ENCODE measurements at places on chromosomes 7 and 10. TPM values are rescaled to one million over a fixed set of nuclear protein-coding genes. Genes with fewer than 3 reads are reported as not detected.
A peak's percentile ranks its signal among the peaks of the same experiment; 100 is the strongest.

The ZNF488 gene
- 2.7 TPM for total RNA-seq

The ZNF248 gene
- 13.5 TPM for total RNA-seq

GRCh38 chr7:93006480-93007095 lies 111.2 kb downstream of the SAMD9 start:
- no peaks in the 10 kb centered on the region for H3K27me3 ChIP-seq
- DNase-seq: no peak
- H3K4me1 ChIP-seq: no peaks in the 10 kb centered on the region
- H3K4me3 ChIP-seq: no peak overlapping the region

The VAX1 gene
- total RNA-seq: not detected

- peak overlapping the region; percentile 82 for H3K27ac ChIP-seq
- no peaks in the 10 kb centered on the region for H3K36me3 ChIP-seq
- no peak overlapping the region for H3K4me3 ChIP-seq
Measured at GRCh38 chr10:69492746-69493462, 41.6 kb downstream of the TSPAN15 start.

GRCh38 chr10:110421512-110422138 lies 76.1 kb upstream of the DUSP5 start:
- DNase-seq: no peak
- H3K4me1 ChIP-seq: peaks cover 9% of the 10 kb centered on the region
- H3K27me3 ChIP-seq: no peaks in the 10 kb centered on the region
- H3K4me3 ChIP-seq: no peak overlapping the region
- H3K36me3 ChIP-seq: no peaks in the 10 kb centered on the region

- H3K36me3 ChIP-seq: 0 out of 2 replicates have a peak, but pooled peaks cover 2% of the 10 kb centered on the region
- H3K27me3 ChIP-seq: no peaks in the 10 kb centered on the region
- no peak overlapping the region for H3K27ac ChIP-seq
- peaks cover 15% of the 10 kb centered on the region for H3K4me1 ChIP-seq
Measured at GRCh38 chr7:35645691-35646090, 49.2 kb downstream of the HERPUD2 start.

DNA sequence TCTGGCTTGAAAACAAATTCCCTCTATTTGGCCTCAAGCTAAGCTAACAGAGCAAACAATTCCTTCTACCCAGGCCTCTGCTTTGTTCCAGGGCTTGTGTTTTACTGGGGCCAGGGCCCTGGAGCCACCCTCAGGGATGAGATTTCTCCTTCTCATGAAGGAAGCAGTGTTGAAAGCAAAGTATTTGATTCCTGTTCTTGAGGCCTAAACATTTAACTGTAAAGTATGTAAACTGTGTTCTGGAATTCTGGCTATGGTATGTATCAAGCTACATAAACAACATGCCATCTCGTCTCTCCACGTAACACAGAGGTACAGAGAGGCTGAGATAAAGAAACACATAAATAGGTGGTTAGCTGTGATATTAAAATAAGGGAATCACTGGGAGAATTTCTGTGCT lies 81.8 kb downstream of the HERPUD2 start:
- no peaks in the 10 kb centered on the region for H3K27me3 ChIP-seq
- H3K4me1 ChIP-seq: no peaks in the 10 kb centered on the region
- H3K4me3 ChIP-seq: no peak overlapping the region

GRCh38 chr7:77799078-77799964 lies 748 bp downstream of the PHTF2 start:
- peak overlapping the region; percentile 86 for H3K4me3 ChIP-seq
- no peaks in the 10 kb centered on the region for H3K36me3 ChIP-seq
- no peaks in the 10 kb centered on the region for H3K27me3 ChIP-seq
- no peaks in the 10 kb centered on the region for H3K4me1 ChIP-seq

GRCh38 chr10:100551196-100551595 lies 15.5 kb downstream of the HIF1AN start:
- DNase-seq: no peak
- H3K36me3 ChIP-seq: peaks cover 28% of the 10 kb centered on the region
- no peaks in the 10 kb centered on the region for H3K4me1 ChIP-seq
- no peaks in the 10 kb centered on the region for H3K27me3 ChIP-seq
- no peak overlapping the region for H3K4me3 ChIP-seq

DNA sequence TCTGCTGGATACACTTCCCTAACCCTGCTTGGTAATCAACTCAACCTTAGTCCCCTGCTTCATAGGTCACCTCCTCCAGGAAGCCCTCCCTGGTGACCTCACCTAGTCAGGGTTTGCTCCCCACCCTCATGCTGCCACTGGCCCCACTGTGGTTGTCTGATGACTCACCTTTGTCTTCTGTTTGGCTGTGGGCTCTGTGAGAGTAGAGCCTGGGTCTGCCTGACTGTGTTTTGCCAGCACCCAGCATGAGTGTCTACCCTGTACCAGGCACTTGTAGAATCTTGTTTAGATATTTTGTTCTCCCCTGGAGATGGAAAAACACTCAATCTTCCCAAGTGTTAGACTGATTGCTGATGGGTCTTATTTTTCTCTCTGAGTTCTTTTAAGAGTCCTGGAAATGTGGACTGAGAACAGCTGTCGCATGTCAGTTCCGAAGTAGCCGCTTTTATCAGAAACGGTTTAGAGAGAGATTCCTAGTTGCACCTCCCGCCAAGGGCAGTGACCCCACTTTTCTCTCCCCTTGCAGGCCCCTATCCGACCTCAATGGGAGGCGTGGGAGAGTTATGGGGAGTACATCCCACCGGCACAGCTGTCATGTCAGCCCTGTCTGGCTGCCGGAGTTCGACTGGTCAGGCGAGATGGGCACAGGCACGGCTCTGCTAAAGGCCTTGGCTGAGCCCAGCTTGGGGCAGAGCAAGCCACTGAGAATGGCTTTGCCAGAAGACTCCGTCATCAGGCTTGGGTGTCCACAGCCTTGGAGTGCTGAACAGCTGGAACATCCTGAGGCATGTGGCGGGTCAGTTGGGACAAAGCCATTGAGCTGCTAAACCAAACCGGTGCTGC lies 134.3 kb downstream of the GRK5 start:
- H3K4me3 ChIP-seq: no peak overlapping the region
- peak; percentile 65 for DNase-seq
- peaks cover 38% of the 10 kb centered on the region for H3K4me1 ChIP-seq

DNA sequence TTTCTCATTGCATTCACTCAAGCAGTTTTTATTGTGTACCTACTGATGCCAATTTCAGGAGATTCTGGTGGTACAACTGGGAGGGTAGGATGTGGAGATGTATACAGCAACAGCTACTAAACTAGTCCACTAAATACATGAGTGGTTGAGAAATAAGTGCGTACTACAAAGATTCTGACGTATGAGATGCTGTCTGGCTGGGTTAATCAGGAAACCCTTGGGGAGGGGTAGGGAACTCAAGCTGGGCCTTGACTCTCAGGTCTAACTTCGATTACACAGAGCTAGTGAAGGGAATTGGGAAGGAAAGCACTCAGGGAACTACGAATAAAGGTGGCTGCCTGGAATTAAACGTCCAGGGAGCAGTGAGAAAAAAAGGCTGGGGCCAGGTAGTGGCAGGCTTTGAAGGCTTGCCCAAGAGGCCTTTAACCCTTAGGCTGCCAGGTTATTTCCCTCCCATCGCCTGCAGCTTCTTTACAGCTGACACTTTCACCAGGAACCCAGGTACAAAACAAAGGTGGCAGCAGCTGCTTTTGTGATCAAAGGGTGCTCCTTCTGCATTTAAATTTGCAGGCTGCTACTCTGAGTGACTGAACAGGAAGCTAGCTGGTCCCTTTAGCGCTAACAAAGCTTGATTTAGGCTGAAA lies 3.2 kb downstream of the MMS19 start:
- no peaks in the 10 kb centered on the region for H3K27me3 ChIP-seq
- no peaks in the 10 kb centered on the region for H3K36me3 ChIP-seq
- H3K4me3 ChIP-seq: no peak overlapping the region
- no peak overlapping the region for H3K27ac ChIP-seq
- peaks cover under 1% of the 10 kb centered on the region for H3K4me1 ChIP-seq
- no peak for DNase-seq

DNA sequence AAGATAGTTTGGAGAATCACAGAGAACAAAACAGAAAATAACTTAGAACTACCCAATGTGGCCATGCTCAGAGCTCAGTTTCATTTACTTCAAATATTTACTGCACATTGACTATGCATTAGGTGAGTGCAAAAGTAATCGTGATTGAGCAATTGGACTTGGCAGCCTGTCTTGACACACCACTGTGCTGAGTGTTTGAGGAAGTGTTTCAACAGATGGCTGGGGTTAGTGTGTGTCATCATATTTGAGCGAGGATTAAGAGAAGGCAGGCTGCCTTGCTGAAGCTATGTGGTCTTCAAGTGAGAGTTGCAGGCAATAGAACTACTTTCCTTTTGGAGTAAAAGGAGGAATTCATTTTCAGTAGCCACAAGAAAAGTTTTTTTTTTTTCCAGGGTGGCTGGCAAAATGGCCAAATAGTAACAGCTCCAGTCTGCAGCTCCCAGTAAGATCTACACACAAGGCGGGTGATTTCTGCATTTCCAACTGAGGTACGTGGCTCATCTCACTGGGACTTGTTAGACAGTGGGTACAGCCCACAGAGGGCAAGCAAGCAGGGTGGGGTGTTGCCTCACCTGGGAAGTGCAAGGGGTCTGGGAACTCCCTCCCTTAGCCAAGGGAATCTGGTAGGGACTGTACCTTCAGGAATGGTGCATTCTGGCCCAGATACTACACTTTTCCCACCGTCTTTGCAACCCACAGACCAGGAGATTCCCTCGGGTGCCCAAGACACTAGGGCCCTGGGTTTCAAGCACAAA lies 37.6 kb downstream of the AKR1C4 start:
- H3K4me1 ChIP-seq: 0 out of 2 replicates have a peak, but pooled peaks cover 3% of the 10 kb centered on the region
- no peaks in the 10 kb centered on the region for H3K36me3 ChIP-seq
- peak; percentile 4 for DNase-seq
- H3K27me3 ChIP-seq: no peaks in the 10 kb centered on the region
- H3K27ac ChIP-seq: no peak overlapping the region

GRCh38 chr7:70472601-70473237 lies 659.2 kb upstream of the GALNT17 start:
- DNase-seq: no peak
- H3K27ac ChIP-seq: no peak overlapping the region
- H3K4me1 ChIP-seq: no peaks in the 10 kb centered on the region
- no peak overlapping the region for H3K4me3 ChIP-seq
- no peaks in the 10 kb centered on the region for H3K27me3 ChIP-seq

- no peak overlapping the region for H3K27ac ChIP-seq
- DNase-seq: no peak
- no peaks in the 10 kb centered on the region for H3K27me3 ChIP-seq
- H3K4me3 ChIP-seq: no peak overlapping the region
- H3K4me1 ChIP-seq: no peaks in the 10 kb centered on the region
- no peaks in the 10 kb centered on the region for H3K36me3 ChIP-seq
Measured at GRCh38 chr10:76382381-76382851, 951.0 kb downstream of the LRMDA start.

- H3K27ac ChIP-seq: no peak overlapping the region
- H3K36me3 ChIP-seq: peaks cover 39% of the 10 kb centered on the region
- no peaks in the 10 kb centered on the region for H3K4me1 ChIP-seq
- H3K4me3 ChIP-seq: no peak overlapping the region
Measured at GRCh38 chr7:158741294-158741666, 36.7 kb upstream of the NCAPG2 start.

- no peak overlapping the region for H3K4me3 ChIP-seq
- no peaks in the 10 kb centered on the region for H3K27me3 ChIP-seq
- peak; percentile 18 for DNase-seq
- no peaks in the 10 kb centered on the region for H3K4me1 ChIP-seq
- H3K36me3 ChIP-seq: peaks cover 4% of the 10 kb centered on the region
- H3K27ac ChIP-seq: no peak overlapping the region
Measured at GRCh38 chr7:66731986-66732385, 8.5 kb upstream of the RABGEF1 start.

- H3K27me3 ChIP-seq: peaks cover 8% of the 10 kb centered on the region
- H3K4me3 ChIP-seq: no peak overlapping the region
- DNase-seq: no peak
- H3K36me3 ChIP-seq: no peaks in the 10 kb centered on the region
- no peaks in the 10 kb centered on the region for H3K4me1 ChIP-seq
Measured at GRCh38 chr7:119957335-119957734, 315.6 kb upstream of the KCND2 start.

DNA sequence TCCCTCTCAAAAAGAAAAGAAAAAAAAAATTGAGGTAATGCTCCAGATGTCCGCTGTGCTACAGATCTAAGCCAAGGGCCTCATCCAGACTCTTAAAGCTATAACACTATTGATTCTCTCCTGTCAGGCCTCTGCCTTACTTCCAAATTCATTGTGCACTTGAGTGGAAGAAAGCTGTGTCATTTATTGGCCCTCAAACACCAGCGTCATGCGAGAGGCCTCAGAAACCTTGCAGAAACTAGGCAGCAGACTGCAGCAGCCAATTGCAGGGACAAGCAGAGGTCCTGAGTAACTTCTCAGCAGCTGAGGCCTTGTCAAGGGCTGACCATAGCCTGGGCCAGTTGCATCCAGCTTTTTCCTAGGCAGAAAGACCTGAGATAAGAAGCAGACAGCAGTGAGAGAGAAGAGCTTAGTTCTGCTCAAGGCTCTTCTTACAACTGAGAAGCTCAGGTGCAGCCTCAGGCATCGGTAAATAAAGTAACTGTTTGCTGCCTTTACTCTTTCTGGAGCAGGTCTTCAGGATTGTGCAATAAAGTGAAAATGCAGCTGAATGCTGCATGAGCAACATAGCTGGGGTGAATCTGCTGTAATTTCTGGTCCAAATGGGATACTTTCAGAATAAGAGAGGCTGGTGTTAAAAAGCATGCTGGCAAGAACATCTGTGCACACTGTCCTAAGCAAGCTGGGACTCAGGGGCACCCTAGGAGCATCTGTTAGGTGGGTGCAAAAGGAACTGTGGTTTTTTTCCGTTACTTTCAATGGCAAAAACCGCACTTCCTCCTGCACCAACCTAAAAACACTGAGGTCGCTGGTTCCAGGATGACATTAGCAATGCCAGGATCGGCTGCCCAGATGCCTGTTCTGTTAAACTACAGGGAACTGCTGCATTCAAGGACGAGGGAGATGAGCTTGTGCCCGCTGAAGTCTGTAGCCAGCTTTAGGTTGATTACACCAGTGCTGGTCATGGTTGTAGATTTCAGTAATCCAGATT lies 181.8 kb upstream of the PFKP start:
- no peaks in the 10 kb centered on the region for H3K27me3 ChIP-seq
- no peak for DNase-seq
- no peak overlapping the region for H3K4me3 ChIP-seq
- no peaks in the 10 kb centered on the region for H3K4me1 ChIP-seq
- no peak overlapping the region for H3K27ac ChIP-seq

The PRLHR gene
- not detected for total RNA-seq

- no peaks in the 10 kb centered on the region for H3K36me3 ChIP-seq
- peaks cover 13% of the 10 kb centered on the region for H3K4me1 ChIP-seq
- no peaks in the 10 kb centered on the region for H3K27me3 ChIP-seq
- no peak overlapping the region for H3K27ac ChIP-seq
- H3K4me3 ChIP-seq: no peak overlapping the region
Measured at GRCh38 chr10:97277551-97277950, 14.9 kb downstream of the ARHGAP19 start.

The TRIL gene
- total RNA-seq: 9.5 TPM

The TAS2R41 gene
- total RNA-seq: not detected

All from SJCRH30 (cell line).